ENCODE measurements at places on chromosomes 3 and 15.

GRCh38 chr3:27467545-27467944, 16.6 kb downstream of the SLC4A7 start:
- peak; percentile 31 for DNase-seq

DNA sequence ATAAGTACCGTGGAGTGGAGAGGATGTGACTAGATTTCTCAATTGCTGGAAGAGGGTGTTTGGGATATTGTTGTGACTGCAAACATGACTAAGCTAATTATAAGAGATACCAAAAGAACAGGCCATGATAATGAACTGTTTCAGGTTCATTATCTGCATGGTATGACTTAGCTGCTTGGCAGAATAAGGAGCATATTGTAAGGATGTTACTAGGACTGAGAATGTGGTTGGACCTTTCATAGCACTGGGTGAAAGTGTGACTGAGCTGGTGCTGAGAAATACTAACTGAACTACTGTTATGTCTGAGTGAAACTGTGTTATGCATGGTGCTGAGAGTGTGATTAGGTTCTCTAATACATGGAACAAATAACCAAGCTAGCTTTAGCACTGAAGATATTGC, 11.0 kb downstream of the SCN10A start:
- no peak for DNase-seq

DNA sequence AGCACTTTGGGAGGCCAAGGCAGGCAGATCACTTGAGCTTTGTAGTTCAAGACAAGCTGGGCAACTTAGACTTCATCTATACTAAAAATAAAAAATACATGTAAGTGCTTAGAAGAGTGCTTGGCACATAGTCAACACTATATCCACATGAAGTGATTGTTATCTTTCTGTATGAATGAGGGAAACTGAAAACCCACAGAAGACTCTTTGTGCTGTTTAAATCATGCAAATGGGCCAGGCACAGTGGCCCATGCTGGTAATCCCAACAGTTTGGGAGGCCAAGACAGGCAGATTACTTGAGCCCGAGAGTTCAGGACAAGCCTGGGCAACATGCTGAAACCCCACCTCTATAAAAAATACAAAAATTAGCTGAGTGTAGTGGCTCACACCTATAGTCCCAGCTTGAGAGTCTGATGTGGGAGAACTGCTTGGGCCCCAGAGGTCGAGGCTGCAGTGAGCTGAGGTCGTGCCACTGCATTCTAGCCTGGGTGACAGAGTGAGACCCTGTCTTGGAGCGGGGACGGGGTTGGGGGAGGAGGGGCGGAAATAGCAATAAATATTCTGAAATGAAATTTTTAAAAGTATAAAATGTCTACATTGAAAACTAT, 129.7 kb downstream of the NR2E3 start:
- no peak for DNase-seq

DNA sequence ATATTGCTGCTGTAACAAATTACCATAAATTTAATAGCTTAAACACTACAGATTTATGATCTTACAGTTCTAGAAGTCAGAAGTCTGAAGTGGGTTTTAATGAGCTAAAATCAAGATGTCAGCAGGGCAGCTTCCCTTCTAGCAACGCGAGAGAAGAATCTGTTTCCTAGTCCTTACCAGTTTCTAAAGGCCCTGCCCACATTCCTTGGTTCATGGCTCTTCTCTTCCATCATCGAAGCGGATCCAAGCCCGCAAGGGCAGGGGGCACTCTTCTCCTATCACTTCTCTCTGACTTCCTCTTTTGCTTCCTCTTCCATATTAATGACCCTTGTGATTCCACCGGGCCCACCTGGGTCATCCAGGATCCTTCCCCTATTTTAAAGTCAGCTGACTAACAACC, 16.1 kb downstream of the MINDY4B start:
- DNase-seq: no peak

DNA sequence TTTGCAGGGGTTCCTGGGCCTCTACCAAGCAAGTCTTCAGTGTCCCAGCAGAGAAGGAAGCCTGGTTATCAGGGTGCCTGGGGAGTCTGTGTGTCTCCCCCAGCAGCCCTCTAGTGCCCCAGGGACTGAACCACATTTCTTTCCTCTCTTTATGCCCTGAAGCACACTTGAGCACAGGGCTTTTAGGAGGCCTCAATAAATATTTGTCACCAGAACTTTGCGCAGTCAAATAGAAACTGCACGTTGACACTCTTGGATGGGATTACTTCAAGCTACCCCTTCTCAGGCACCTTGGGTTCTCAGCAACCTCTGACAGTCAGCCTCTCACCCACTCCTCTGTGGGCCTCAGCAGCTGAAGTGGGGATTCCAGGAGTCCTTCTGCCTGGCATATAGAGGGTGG, 226.6 kb upstream of the HES1 start:
- no peak for DNase-seq

DNA sequence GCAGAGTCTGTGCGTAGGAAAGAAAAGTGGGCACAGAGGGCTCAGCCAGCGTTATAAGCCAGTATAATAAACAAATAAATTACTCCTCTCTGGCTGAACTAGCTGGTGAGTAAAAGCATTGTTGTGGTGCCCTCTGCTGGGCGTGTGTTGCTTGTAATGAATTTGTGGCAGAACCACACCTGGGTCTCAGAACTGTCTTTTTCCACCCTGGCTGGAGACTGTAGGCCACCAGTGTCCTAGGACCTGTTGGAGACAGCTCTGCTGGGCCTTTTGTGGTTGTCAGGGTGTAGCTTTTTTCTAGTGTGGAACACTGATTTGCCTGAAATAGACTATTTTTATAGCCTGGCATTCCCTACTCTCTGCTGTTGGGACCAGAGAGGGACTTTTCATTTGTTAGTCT, 130.5 kb upstream of the EIF1B start:
- peak; percentile 32 for DNase-seq

- no peak for DNase-seq
These were observed 48.8 kb upstream of the TOP2B start for GRCh38 chr3:25713341-25713985.

DNA sequence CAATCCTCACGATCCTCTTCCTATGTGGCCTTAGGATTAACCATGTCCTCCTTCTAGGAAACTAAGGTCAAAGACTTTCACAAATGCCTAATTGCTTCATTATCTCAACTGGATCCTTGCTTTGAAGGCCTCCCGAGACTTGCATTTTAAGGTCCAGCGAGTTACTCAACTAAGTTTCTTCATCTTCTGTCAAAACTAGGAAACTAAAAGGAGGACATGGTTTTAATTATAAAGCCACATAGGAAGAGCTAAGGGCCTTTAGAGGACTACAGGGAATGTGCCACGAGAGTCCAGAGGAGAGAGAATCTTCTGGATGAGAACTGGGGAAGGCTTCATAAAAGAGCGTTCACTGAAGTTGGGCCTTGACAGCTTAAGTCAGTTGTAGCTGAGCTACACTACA, 87.8 kb upstream of the LPP start:
- DNase-seq: no peak

DNA sequence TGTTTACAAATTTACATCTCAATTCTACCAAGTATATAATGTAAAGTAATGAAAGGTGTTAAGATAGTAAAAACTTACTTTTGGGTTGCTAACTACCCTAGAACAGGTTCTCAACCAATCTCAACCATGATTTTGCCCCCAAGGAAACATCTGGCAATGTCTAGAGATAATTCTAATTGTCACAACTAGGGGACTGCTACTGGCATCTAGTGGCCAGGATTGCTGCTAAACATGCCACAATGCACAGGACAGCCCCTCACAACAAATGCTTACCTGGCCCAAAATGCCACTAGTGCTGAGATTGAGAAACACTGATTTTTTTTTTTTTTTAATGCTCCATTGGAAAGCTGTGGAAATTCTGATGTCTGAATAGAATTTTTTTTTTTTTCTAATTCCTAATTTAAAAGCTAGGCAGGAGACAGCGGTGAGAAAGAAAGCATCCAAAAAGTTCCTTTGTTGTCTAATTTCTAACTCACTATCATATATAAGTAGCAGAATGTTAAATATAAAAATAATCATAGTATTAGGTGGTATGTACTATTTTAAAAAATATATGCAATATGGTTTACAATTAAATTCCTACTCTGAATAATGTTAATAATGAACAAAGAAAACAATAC, 81.5 kb downstream of the TJP1 start:
- DNase-seq: no peak

DNA sequence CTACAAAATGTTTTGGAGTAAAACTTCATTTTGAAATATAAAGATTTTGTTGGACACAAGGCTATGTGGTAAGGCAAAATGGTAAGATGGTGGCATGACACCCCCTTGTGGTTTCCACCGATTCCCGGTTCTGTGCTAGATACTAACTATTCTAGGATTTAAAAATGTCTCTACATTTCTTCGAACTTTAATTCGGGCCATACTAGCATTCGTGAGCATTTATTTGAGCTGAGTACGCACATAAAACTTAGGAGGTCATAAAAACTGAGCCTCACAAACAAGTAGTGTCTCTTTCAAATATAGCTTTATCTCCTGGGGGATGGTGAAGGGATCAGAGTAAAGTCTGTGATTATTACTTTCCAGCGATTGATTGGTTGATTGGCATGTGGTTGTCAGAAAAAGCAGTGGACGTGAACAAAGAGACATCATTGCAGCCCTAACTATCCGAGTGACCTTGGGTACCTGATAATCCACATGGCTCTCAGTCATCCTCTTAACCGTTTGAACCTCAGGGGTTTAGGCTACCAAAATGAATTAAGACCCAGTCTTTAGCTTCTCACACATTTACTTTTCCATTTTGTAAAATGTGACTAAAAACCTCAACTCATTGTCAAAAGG, 1.1 kb upstream of the ZNF639 start:
- peak; percentile 53 for DNase-seq

GRCh38 chr15:66149871-66150270, 103.7 kb downstream of the MEGF11 start:
- DNase-seq: no peak

- peak; percentile 63 for DNase-seq
These were observed 15.9 kb downstream of the HRH1 start for GRCh38 chr3:11170052-11170770.

GRCh38 chr15:79868554-79868953, 28.3 kb downstream of the MTHFS start:
- no peak for DNase-seq

- no peak for DNase-seq
These were observed 894.9 kb downstream of the DIPK2A start for GRCh38 chr3:144866476-144866875.

DNA sequence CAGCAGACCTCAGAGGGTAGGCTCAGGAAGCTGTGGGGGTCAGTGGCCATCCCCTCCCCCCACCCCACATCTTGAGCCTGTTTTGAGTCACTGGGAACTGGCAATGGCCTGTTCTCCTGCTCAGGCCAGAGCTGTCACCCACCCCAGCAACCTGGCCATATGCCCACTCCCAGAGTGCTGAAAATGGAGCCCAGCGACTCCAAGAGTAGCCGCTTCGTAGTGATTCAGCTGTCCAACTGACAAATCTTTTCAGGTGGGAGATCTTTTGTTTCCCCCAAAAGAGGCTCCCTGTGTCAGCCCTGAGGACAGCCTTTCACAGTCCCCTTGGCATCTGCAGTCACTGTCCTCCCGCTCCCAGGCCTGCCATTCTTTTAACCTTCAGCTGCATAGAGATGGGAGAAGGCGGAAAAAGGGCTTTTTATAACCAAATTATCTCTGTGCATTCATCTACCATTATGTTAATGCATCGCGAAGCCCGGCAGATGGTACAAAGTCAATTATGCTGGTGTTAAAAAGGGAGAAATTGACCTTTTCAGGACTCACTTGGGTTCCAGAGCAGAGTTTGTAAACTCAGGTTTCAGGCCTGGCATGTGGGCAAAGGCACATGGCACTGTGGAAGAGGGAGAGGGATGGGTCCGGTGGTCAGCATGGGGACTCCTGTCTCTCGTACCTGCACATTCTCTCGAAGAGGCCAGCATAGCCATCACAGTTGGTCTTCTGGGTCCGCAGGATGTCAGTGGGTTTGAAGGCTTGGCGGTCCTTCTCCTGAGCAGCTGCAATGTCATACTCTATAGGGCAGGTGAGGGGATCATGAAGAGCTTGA, 32.1 kb downstream of the KY start:
- no peak for DNase-seq

GRCh38 chr15:47383801-47384200, 333.5 kb upstream of the SEMA6D start:
- DNase-seq: no peak

DNA sequence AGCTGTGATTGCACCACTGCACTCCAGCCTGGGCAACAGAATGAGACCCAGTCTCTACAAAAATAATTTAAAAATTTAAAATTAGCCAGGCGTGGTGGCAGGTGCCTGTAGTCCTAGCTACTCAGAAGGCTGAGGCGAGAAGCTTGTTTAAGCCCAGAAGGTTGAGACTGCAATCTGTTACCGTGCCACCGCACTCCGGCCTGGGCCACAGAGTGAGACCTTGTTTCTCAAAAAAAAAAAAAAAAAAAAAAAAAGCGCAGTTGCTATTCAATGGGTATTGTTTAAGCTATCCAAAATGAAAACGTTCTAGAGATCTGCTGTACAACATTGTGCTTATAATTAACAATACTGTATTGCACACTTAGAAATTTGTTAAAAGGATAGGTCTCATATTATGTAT, 24.0 kb downstream of the ZNF148 start:
- DNase-seq: no peak

GRCh38 chr15:99976811-99977271, 243.6 kb upstream of the LYSMD4 start:
- DNase-seq: no peak

GRCh38 chr3:77524463-77524862, 484.6 kb downstream of the ROBO2 start:
- DNase-seq: no peak

- DNase-seq: no peak
These were observed 56.8 kb downstream of the TFG start for GRCh38 chr3:100766069-100766468.

- peak; percentile 79 for DNase-seq
These were observed 8.8 kb downstream of the STOML1 start for GRCh38 chr15:73983211-73983727.

- DNase-seq: no peak
These were observed 9.2 kb upstream of the WDR49 start for GRCh38 chr3:167662919-167663400.

DNA sequence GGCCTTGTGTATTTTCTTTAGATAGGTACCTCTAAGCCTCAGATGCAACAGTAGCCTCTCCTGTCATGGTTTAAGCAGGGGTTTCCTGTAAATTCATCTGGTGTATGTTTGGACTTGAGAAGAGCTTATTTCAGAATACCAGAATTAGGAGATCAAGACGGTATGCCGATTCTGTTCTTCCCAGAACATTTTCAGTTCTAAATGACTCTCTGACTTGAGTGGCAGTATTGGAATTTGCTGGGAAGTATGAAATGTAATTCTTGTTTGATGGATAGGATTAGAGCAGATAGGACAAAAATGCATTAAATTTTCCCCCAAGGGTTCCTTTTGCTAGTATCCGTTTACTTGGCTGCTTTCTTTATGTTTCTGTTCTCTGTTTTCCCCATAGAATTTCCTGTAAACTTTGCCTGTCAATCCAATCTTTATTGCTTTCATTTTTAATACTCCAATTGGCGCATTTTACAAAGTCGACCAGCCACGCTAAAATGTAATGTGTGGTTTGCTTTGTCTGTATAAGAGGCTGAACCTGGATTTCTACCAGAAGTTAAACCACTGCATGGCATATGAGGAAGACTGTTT, 612.2 kb downstream of the RBMS3 start:
- DNase-seq: no peak

GRCh38 chr15:70269991-70270751, 172.5 kb upstream of the TLE3 start:
- DNase-seq: no peak
